ENCODE measurements at places on chromosomes 13 and 19.

- DNase-seq, result no peak
Observed at GRCh38 chr13:95221971-95222732, 79.1 kb downstream of the ABCC4 start.

- no peak for DNase-seq
Observed at GRCh38 chr19:40322271-40322610, 26.0 kb downstream of the C19orf47 start.

- no peak for DNase-seq
Observed at GRCh38 chr13:23811366-23812062, 77.7 kb downstream of the MIPEP start.

GRCh38 chr13:114106526-114106925, 25.9 kb downstream of the RASA3 start:
- peak; percentile 1 for DNase-seq

GRCh38 chr19:50266896-50267295, 62.3 kb downstream of the KCNC3 start:
- no peak for DNase-seq

GRCh38 chr13:50459046-50459445, 384.4 kb downstream of the DLEU7 start:
- no peak for DNase-seq

GRCh38 chr13:111317042-111317550, 3.3 kb upstream of the TEX29 start:
- DNase-seq, result no peak

DNA sequence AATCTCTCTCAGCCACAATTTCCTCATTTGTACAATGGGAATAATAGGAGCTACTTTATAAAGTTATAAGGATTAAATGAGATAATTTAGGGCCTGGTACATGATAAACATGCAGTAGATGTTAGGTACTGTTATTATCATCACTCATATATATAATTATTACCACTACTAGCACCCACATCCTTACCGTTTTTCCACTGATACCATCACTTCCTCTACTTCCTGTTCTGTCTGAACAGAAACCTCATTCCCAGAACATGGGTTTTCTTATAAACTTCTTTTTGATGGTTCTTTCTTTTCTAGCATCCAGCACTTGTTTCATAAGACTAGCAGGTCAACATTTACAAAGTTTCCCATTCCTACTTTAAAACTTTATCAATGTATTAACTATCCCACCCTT, 6.3 kb downstream of the CDADC1 start:
- no peak for DNase-seq

DNA sequence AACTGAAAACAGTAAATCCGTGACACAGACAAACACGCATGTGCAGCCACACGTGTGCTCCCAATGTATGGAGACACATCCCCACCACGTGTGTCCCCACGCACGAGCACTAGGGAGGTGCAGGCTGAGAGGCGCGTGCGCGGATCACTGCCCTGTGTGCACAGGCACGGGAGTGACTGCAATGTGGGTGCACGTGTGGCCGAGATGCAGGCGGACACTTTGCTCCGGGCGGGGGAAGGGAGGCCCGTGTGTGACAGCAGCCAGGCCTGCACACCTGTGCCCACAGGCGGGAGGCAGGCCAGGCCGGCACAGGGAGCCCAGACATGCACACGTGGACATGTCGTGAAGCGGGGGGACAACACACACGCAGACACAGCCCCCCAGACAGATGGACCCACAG, 77.0 kb downstream of the PTPRS start:
- no peak for DNase-seq

- no peak for DNase-seq
Observed at GRCh38 chr13:45799451-45799850, 52.1 kb downstream of the SIAH3 start.

GRCh38 chr13:27170516-27171243, 931 bp downstream of the USP12 start:
- DNase-seq, result no peak

DNA sequence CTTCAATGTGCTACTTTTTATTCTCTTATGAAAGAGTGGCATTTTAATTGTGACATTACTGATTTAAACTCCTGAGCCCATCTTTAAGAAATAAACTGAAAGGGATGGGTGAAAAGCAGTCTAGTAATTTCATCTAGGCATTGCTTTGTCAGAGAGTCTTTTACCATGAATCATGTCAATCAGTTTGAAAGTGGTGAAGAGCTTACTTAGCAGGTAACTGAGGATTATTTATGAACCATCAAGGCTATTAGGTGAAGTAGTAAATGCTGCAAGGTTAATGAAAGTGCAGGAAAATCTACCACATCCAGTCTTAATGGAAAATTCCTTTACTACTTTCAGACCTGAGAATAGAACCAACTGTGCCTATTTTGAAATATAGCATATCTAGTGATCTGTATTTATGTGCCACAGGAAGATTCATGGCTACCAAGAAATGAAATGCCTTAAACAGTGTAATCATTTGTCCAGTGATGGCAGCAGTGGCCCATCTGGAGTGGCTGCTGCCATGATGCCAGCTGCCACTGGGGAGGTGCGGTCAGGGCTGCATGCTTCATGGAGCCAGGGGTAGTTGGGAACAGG, 368.9 kb downstream of the SLITRK6 start:
- no peak for DNase-seq

GRCh38 chr19:50830266-50831025, 2.9 kb downstream of the KLK15 start:
- DNase-seq, result no peak

GRCh38 chr13:107373551-107373950, 805.6 kb upstream of the ARGLU1 start:
- DNase-seq, result no peak

GRCh38 chr19:15466851-15467733, 2.7 kb upstream of the RASAL3 start:
- DNase-seq, result no peak

DNA sequence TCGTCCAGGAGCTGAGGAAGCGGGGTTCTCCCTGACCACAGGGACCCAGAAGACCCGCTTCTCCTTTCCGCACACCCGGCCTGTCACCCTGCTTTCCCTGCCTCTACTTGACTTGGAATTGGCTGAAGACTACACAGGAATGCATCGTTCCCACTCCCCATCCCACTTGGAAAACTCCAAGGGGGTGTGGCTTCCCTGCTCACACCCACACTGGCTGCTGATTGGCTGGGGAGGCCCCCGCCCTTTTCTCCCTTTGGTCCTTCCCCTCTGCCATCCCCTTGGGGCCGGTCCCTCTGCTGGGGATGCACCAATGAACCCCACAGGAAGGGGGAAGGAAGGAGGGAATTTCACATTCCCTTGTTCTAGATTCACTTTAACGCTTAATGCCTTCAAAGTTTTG, 18.9 kb downstream of the VASP start:
- no peak for DNase-seq

DNA sequence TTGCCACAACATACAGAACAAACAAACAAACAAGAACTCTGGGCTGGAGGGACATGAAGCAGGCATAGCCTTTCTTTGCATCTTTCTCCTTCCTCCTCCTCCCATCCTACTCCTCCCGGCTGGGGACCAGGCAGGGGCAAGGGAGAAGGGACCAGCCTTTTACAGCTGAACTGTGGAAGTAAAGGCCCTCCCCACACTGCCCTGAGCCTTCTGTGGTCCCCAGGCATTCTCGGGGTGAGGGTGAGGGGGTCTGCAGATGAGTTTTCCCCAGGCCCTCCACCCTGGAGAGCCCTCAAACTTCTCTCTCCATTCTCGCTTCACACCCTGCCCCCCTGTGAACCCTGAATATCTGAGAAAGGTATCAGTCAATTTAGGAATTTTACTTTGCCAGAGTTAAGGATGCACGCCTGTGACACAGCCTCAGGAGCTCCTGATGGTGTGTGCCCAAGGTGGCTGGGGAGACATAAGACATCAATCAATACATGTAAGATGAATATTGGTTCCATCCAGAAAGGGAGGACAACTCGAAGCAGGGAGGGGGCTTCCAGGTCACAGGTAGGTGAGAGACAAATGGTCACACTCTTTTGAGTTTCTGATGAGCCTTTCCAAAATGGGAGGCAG, 170.9 kb downstream of the COL4A1 start:
- no peak for DNase-seq

DNA sequence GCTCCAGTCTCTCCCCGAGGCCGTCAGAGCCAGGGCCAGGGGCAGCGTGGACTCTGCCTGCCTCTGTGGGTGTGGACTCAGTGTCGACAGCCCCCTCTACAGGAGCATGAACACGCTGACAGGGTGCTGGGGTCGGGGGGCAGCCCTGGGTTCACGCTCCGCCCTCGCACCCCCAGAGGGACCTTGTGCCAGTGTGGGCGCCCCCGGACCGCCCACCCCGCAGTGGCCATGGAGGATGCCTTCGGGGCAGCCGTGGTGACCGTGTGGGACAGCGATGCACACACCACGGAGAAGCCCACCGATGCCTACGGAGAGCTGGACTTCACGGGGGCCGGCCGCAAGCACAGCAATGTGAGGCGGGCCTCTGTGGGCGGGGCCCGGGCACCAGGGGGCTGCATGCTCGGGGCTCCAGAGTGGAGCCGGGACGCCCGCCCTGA, 8.3 kb downstream of the TRPM4 start:
- no peak for DNase-seq

- no peak for DNase-seq
Observed at GRCh38 chr13:45681113-45681512, 21.0 kb upstream of the CBY2 start.

- DNase-seq, result no peak
Observed at GRCh38 chr13:94435604-94436226, 43.8 kb downstream of the DCT start.

DNA sequence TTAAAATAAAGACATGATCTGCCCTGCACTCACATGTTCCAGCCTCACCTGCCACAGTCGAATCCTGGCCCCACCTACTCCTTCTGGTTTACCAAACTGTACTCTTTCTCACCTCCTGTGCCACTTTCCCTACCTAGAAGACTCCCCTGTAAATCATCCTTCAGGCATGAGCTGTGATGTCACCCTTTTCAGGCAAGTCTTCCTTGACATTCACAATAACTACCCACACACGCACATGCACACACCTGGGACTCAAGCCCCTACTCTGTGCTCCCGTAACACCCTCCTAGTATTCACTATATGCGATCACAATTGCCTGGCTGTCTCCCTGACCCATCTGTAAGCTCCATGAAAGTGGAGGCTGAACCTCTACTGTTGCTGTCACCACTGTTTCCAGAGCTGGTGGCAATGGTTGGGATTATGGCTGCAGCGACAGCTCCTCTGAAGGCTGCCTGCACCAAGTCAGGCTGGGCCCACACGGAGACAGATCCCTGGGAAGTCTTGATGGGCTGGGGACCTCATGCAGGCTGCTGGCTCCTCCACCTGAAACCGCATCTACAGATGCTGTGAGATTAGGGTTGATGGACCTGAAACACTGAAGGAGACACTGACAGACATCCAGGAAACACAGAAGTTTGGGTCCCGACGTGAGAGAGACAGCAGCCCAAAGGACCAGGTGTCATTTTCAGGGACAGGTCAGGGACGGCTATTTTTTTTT, 611.1 kb downstream of the UQCRFS1 start:
- DNase-seq, result no peak

DNA sequence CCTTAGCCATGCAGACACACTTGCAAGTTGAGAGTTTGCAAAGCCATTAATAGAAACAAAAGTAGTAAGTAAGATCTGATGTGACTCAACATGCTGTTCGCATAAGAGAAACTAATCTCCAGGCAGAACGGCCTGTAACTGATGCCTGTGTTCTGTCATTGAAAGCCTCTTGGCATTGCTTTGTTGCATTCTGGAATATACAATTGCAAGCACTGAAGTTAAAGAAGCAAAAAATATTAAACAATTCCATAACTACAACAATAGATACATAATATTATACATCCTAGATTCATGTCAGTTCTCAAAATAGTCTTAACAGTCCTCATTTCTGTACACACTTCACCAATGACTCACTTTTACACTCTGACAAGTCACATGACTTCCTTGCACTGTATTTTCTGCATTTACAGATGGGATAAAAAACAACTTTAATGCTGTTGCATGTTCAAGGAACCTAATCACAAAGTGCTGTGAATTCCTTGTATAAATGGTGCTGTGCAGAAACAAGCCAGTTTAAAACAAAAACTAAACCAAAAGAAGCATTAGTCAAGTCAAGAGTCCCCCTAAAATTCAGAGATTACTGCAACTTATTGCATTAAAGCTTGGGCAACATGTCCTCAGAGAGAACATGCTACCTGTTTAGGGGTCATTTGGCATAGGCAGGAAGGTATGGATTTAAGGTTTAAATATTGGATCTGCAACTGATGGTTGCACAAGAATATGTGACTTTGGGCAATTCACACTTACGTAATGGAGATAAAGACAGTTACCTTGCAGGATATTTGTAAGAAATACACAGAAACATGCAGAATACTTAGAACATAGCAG, 79.5 kb upstream of the SERP2 start:
- no peak for DNase-seq

- no peak for DNase-seq
Observed at GRCh38 chr19:41915021-41915775, 13.1 kb downstream of the ERFL start.

DNA sequence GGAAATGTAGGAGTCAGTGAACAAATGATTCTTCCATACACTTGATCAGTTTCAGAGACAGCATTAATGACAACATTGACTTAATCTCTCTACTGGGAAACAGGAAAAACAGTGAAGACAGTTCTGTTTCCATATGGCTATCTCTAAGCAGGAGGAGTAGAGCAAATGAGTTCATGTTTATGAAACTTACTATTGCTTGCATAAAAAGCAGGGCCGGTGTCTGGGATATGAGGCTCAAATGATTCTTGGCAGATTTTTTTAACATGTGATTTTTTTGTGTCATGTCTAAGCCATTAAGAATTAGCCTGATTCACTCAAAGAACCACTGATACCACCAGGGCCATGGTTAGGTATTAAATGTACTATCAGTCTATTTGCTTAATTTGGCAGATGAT, 141.9 kb downstream of the SLC7A1 start:
- no peak for DNase-seq

- no peak for DNase-seq
Observed at GRCh38 chr13:50646070-50646469, 197.4 kb downstream of the DLEU7 start.

DNA sequence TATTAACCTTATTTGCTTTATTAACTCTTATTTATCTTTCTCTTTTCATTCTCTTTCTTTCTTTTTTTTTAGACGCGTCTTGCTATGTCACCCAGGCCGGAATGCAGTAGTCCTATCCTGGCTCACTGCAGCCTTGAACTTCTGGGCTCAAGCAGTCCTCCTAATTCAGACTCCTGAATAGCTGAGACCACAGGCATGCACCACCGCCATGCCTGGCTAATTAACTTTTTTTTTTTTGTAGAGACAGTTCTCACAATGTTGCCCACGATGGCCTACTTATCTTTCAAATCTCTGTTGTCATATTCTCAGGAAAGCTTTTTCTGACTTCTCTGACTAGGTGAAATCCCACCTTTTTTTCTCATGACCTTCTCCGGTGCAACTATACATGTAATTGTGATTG, 7.8 kb upstream of the SPRY2 start:
- DNase-seq, result no peak

Measured in tibial nerve (tissue), 4 donors.